ENCODE measurements at places on chromosomes 2 and 18.

DNA sequence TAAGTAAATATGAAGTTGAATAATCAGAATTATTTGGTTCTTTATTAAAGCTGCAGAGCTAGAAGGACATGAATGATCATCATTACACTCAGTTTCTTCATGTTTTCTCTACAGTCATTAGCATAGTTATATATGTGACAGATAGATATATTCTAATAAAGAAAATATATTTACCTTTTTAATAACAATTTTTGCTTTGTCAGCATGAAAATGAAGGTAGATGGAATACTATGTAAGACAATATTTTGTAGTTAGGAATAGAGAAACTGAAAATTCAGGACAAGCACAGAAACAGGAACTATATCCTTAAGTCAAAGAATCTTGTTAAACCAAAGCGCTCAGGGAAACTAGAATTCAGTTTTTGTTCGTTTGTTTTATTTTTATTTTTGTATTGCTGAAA lies 649.9 kb upstream of the NRXN1 start:
- H3K4me3 ChIP-seq = no peak overlapping the region
- H3K4me1 ChIP-seq = no peaks in the 10 kb centered on the region
- no peak for DNase-seq
- H3K27me3 ChIP-seq = no peaks in the 10 kb centered on the region
- H3K36me3 ChIP-seq = no peaks in the 10 kb centered on the region
- H3K27ac ChIP-seq = no peak overlapping the region

DNA sequence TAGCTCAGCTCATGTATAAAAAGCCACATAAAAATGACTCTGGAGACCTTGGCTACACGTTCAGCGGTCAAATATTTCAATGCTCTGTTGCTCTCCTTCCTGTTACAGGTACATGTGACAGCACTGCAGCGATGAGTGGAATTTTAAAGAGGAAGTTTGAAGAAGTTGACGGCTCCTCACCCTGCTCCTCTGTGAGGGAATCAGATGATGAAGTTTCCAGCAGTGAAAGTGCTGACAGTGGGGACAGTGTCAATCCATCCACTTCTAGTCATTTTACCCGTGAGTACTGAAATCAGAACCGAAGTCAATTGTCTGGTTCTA lies 125.4 kb downstream of the CSRNP3 start:
- H3K27me3 ChIP-seq = no peaks in the 10 kb centered on the region
- H3K36me3 ChIP-seq = no peaks in the 10 kb centered on the region
- no peak overlapping the region for H3K4me3 ChIP-seq
- no peak overlapping the region for H3K27ac ChIP-seq
- H3K4me1 ChIP-seq = no peaks in the 10 kb centered on the region

GRCh38 chr2:29747786-29748470 lies 173.5 kb downstream of the ALK start:
- H3K27ac ChIP-seq = no peak overlapping the region
- H3K36me3 ChIP-seq = no peaks in the 10 kb centered on the region
- no peak overlapping the region for H3K4me3 ChIP-seq
- H3K27me3 ChIP-seq = no peaks in the 10 kb centered on the region
- H3K4me1 ChIP-seq = no peaks in the 10 kb centered on the region
- no peak for DNase-seq

DNA sequence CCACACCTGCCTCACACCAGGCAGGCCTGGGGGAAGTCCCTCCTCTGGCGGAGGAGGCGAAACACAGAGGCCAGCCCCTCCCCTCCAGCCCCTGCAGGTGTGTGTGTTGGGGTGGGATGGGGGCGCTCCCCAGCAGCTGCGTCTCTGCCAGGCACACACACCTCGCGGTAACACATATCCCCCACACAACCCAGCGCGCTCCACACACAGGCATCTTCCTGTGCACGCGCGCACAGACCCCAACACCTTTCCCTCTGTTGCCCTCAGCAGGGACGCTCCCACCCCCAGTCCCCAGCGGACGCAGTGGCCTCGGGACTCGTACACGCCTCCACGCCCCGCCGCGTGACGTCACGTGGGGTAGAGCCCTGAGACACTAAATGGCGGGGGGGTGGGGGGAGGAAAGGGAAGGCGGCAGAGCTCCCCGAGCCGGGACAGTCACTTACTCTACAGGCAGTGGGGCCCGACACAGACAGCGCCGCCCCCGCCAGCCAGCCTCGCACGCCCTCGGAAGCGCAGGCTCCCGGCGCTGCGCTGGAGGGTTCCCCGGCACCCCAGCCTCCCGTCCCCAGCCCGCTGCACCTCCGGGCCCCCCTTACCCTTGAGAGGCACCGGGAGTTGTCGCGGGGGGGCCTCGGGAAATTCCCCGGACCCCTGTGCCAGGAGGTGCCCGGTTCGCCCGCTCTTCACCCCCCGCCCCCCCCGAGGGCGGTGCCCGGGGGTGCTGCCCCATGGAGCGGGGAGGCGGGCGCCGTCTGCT lies at the start of gene WNT10A:
TSS of gene WNT10A (plus strand) at position 751 of the 757 bp plus-strand sequence. CDS start 144 bp downstream, outside the sequence.
- DNase-seq = no peak
- no peaks in the 10 kb centered on the region for H3K36me3 ChIP-seq
- H3K4me1 ChIP-seq = peaks cover 7% of the 10 kb centered on the region
- H3K27ac ChIP-seq = no peak within 1 kb of the TSS

DNA sequence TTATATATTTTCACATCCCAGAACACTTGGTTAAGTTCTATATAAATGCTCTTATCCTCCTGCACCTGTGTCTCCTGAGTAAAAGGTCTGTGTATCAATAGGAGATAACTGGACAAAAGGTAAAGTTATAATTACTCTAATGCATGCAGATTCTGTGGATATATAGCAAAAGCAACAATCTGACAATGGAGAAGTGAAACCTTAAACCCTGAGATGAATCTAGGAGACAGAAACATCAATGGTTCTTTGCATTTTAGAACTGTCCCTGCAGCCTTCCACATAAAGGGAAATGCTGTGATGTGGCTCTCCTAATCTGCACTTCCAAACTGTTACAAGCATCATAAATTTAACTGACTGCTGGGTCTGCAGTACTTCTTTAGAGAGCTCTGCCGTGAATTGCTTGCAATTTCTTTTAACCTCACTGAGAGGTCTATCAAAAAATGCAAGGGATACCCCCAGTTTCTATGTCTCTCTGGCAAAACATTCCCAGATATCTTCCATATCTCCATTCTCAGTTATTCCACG lies 42.8 kb upstream of the FSIP2 start:
- no peaks in the 10 kb centered on the region for H3K27me3 ChIP-seq
- no peak overlapping the region for H3K27ac ChIP-seq
- H3K36me3 ChIP-seq = no peaks in the 10 kb centered on the region
- no peak for DNase-seq
- H3K4me3 ChIP-seq = no peak overlapping the region
- no peaks in the 10 kb centered on the region for H3K4me1 ChIP-seq

GRCh38 chr18:46204143-46204542 lies 100.0 kb downstream of the HAUS1 start:
- no peak overlapping the region for H3K4me3 ChIP-seq
- H3K36me3 ChIP-seq = no peaks in the 10 kb centered on the region
- H3K4me1 ChIP-seq = no peaks in the 10 kb centered on the region
- no peak overlapping the region for H3K27ac ChIP-seq
- H3K27me3 ChIP-seq = no peaks in the 10 kb centered on the region
- DNase-seq = no peak

DNA sequence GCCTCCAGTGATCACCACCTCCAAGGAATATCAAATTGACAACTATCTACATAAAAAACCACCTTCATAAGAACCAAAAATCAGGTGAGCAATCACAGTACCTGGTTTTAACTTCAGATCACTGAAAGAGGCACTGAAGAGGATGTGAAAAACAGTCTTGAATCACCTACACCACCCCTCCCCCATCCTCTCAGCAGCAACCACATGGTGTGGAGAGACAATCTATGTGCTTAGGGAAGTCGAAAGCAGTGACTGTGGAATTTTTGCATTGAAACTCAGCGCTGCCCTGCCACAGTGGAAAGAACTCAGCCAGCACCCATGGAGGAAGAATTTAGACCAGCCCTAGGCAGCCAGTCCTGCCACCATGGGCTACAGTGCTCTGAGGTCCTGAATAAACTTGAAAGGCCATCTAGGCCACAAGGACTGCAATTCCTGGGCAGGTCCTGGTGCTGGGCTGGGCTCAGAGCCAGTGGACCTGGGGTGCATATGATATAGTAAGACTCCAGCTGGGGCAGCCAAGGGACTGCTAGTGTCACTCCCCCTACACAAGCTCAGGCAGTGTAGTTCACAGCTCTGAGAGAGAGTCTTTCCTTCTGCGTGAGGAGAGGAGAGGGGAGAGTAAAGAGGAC lies 75.6 kb downstream of the ATL2 start:
- peaks cover 5% of the 10 kb centered on the region for H3K4me1 ChIP-seq
- DNase-seq = no peak
- no peaks in the 10 kb centered on the region for H3K27me3 ChIP-seq
- peaks cover 4% of the 10 kb centered on the region for H3K36me3 ChIP-seq
- no peak overlapping the region for H3K4me3 ChIP-seq

DNA sequence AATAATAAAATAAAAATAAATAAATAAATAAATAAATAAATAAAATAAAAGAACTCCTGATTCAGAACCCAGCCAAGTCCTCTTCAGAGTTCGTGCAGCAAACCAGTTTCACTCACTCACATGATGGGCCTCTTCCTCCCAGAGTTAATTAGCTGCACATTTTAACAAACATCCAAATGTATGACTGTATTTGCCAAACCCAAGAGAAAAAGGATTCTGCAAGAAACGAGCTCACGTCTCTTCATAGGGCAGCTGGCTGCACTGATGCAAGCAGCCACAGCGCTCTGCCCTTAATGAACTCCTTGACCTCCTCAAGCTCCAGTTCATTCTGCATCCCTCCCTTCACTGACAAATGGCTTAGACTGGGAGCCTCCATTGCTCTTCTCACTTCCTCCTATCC lies 55.1 kb downstream of the MREG start:
- no peak overlapping the region for H3K27ac ChIP-seq
- H3K4me3 ChIP-seq = no peak overlapping the region
- H3K27me3 ChIP-seq = no peaks in the 10 kb centered on the region

DNA sequence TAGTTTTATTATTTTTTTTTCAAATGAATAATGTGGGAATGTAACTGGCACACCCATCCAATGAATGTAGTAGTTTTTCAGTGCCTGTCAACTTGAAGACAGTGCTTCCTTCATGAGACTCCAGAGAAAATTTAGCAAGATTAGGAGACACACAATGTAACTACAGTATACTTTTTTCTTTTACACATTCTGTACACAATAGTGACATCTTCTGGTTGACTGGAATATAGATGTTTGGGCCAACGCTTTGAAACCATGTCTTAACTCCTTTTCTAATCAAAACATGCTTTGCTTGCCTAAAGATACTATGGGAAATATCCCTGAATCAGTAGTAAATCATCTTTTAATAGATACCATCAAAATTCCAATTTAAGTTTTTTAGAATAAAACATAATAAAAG lies 229.5 kb upstream of the ZC3H15 start:
- DNase-seq = no peak
- no peaks in the 10 kb centered on the region for H3K27me3 ChIP-seq
- H3K36me3 ChIP-seq = no peaks in the 10 kb centered on the region
- H3K27ac ChIP-seq = no peak overlapping the region

GRCh38 chr2:238509151-238509835 lies 82.6 kb downstream of the ASB1 start:
- no peaks in the 10 kb centered on the region for H3K4me1 ChIP-seq
- no peaks in the 10 kb centered on the region for H3K36me3 ChIP-seq
- no peak overlapping the region for H3K27ac ChIP-seq
- no peak for DNase-seq

DNA sequence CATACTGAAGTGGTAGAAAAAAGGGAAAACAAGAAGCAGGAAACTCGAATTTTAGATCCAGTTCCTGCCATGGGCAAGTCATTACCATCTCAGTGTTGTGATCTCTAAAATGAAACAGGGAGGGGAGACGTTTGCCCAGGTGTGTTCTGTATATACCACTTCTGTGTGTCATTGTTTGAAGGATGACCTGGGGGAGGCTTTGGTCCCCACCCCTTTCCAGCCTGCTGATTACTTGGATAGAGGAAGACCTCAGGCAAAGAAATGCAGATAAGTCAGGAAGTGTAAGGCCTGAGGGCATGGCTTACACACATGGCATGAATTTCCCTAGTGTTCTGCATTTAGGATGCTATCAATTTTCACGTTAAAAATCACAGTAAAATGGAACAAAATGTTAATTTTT lies 205.2 kb upstream of the CXCR4 start:
- H3K4me3 ChIP-seq = no peak overlapping the region
- no peak overlapping the region for H3K27ac ChIP-seq
- H3K36me3 ChIP-seq = no peaks in the 10 kb centered on the region

DNA sequence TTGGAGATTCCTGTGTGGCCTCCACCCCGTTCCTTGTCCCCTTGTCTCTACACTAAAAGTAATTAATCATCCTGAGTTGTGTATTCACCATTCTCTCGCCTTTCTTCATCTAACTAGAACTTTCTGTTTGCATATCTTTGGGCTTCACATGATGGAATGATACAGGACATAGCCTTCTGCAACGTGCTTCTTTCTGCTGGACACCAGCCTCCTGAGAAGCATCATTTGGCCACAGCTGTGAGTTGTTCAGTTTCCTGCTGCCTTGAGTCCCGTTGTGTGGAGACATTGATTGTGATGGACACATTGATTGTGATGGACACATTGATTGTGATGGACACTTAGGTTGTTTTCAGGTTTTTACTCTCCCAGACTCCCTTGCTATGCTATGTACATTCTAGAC lies 139.3 kb downstream of the KCTD1 start:
- DNase-seq = no peak
- no peaks in the 10 kb centered on the region for H3K36me3 ChIP-seq
- 0 out of 2 replicates have a peak, but pooled peaks cover 1% of the 10 kb centered on the region for H3K4me1 ChIP-seq
- no peaks in the 10 kb centered on the region for H3K27me3 ChIP-seq
- no peak overlapping the region for H3K4me3 ChIP-seq
- no peak overlapping the region for H3K27ac ChIP-seq

- DNase-seq = no peak
- no peaks in the 10 kb centered on the region for H3K36me3 ChIP-seq
- H3K4me3 ChIP-seq = no peak overlapping the region
- no peak overlapping the region for H3K27ac ChIP-seq
- H3K4me1 ChIP-seq = no peaks in the 10 kb centered on the region
- H3K27me3 ChIP-seq = no peaks in the 10 kb centered on the region
Observed at GRCh38 chr2:234025891-234026401, 24.6 kb upstream of the SPP2 start.

- no peaks in the 10 kb centered on the region for H3K27me3 ChIP-seq
- H3K36me3 ChIP-seq = no peaks in the 10 kb centered on the region
- DNase-seq = no peak
- H3K4me1 ChIP-seq = no peaks in the 10 kb centered on the region
- H3K4me3 ChIP-seq = no peak overlapping the region
Observed at GRCh38 chr18:75783566-75784281, 356.2 kb upstream of the SMIM21 start.

DNA sequence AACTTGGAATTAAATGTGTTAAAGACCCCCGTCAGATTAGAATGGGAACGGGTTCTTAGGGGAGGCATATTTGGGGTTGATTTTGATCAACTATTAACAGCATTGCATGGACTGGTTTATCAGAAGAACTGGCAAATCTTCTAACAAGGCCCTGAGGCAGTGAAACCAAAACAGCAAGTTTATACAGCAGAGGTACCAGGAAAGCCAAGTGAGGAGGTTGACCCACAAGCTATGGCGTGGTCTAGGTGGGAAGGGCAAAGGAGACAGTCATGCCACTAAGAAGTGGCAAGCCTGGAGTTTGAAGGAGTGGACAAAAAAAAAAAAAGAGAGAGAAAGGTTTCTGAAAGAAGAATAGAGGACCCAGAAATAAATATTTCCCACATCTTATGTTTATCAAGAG lies 187.0 kb downstream of the MREG start:
- H3K4me3 ChIP-seq = no peak overlapping the region
- no peaks in the 10 kb centered on the region for H3K27me3 ChIP-seq
- H3K4me1 ChIP-seq = no peaks in the 10 kb centered on the region
- H3K36me3 ChIP-seq = no peaks in the 10 kb centered on the region
- DNase-seq = no peak

GRCh38 chr18:23189099-23189498 lies 53.8 kb downstream of the CABLES1 start:
- H3K27me3 ChIP-seq = no peaks in the 10 kb centered on the region
- no peak for DNase-seq
- H3K4me1 ChIP-seq = peaks cover 1% of the 10 kb centered on the region
- no peak overlapping the region for H3K4me3 ChIP-seq
